ENCODE measurements at places on chromosomes 7 and 10. TPM values are rescaled to one million over a fixed set of nuclear protein-coding genes. Genes with fewer than 3 reads are reported as not detected.

DNA sequence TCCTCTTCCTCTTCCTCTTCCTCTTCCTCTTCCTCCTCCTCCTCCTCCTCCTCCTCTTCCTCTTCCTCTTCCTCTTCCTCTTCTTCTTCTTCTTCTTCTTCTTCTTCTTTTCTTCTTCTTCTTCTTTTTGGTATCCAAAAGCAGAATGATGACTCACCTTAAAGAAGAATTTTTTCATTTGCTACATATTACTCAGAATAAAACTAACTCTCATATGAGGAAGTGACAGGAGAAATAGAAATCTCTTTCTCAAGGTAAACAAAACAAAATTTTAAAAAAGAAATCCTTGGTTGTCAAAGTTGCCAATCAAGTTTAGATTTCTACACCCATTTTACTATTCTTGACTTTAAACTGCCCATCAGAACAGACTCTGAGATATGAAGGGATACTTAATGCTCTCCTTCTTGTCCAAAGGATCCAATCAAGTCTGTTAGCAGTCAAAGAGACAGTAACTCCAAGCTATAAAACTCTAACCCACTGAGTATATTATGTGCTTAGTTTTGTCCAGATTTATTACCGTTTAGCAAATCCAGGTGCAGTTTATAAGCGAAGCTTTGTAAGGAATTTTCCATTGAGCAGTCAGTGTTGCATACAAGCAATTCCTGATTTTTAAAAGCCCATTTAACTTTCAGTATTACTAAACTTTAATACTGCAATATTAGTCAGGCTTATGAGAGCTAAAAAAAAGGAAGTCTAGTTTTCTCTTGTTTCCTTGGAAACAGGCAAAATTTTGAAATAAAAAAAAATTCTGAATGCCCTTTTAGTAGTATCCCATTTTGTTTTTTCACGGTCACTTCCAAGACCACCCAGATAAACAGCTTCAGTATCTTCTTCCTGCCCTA lies 43.1 kb upstream of the SNX13 start:
- DNase-seq: no peak
- no peaks in the 10 kb centered on the region for H3K27me3 ChIP-seq
- no peaks in the 10 kb centered on the region for H3K36me3 ChIP-seq
- no peak overlapping the region for H3K4me3 ChIP-seq
- H3K4me1 ChIP-seq: no peaks in the 10 kb centered on the region
- no peak overlapping the region for H3K27ac ChIP-seq

DNA sequence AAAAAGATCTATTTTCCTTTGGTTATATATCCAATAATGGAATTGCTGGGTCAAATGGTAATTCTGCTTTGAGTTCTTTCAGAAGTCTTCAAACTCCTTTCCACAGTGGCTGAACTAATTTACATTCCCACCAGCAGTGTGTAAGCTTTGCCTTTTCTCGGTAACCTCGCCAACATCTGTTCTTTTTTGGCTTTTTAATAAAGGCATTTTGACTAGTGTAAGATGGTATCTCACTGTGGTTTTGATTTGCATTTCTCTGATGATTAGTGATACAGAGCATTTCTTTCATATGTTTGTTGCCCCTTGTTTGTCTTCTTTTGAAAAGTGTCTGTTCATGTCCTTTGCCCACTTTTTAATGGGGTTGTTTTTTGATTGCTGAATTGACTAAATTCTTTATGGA lies 285.0 kb downstream of the MALRD1 start:
- H3K27ac ChIP-seq: no peak overlapping the region
- no peaks in the 10 kb centered on the region for H3K27me3 ChIP-seq
- no peak overlapping the region for H3K4me3 ChIP-seq
- no peak for DNase-seq
- no peaks in the 10 kb centered on the region for H3K36me3 ChIP-seq

DNA sequence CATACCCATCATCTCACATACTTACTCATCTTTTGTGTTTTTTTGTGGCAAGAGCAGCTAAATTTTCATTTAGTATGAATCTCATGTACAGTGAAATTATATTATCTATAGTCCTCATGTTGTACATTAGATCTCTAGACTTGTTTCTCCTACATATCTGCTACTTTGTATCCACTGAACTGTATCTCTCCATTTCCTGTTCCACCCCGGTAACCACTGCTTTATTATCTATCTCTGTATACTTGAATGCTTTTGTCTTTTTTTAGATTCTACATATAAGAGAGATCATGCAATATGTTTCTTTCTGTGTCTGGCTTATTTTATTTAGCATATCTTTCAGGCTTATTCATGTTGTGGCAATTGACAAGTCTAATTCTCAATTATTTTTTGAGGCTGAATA lies 125.1 kb downstream of the ANKRD7 start:
- no peak overlapping the region for H3K4me3 ChIP-seq
- H3K27me3 ChIP-seq: no peaks in the 10 kb centered on the region
- no peaks in the 10 kb centered on the region for H3K4me1 ChIP-seq
- no peak for DNase-seq
- H3K36me3 ChIP-seq: no peaks in the 10 kb centered on the region

LYZL2 gene
- total RNA-seq: not detected
